ENCODE measurements at places on chromosomes 6 and 20. TPM values are rescaled to one million over a fixed set of nuclear protein-coding genes. Genes with fewer than 3 reads are reported as not detected.

THEMIS gene
- polyA plus RNA-seq = not detected

CRISP2 gene
- not detected for polyA plus RNA-seq

TBC1D32 gene
- 3.5 TPM for polyA plus RNA-seq

PTK6 gene
- polyA plus RNA-seq = not detected
